ENCODE measurements at places on chromosomes 16 and 17. TPM values are rescaled to one million over a fixed set of nuclear protein-coding genes. Genes with fewer than 3 reads are reported as not detected.

The METTL16 gene
- 39.1 TPM for polyA plus RNA-seq

The NOXO1 gene
- polyA plus RNA-seq: 3.0 TPM

- no peak for DNase-seq
Measured at GRCh38 chr17:70298929-70299531, 129.7 kb downstream of the KCNJ2 start.

The TSNAXIP1 gene
- polyA plus RNA-seq: 2.9 TPM

The GGA2 gene
- polyA plus RNA-seq: 96.1 TPM

GRCh38 chr16:3819746-3820724, 60.5 kb downstream of the CREBBP start:
- DNase-seq: peak; percentile 31

DNA sequence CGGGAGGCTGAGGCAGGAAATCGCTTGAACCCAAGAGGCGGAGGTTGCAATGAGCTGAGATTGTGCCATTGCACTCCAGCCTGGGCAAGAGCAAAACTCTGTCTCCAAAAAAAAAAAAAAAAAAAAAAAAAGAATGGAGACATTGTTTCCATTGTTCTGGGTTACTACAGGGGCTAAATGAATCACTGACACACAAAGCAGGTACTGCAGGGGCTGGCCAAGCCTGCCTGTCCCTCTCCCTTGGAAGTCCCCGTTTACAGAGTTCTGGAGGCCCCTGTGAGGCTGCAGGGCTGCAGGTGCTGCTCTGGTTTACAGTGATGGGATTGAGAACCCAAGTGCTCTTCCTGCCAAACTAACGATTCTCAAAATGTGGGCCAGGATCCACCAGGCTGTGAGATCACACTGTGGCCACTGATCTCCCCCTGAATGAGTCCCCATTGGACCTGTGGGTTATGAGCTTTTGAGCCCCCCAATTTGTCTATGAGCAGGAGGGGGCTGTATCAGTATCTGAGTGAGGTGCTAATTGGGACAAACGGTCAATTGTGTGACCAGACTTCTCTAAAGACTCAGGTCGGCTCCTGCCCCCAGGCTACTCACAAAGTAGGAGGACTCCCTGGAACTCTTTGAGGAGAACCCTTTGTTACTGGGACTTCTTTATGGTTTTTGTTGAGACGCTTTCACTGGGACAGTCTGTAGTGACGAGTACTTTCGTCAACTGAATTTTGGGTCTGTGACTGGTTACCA, 39.0 kb downstream of the DNAH17 start:
- DNase-seq: no peak
